Esophagus squamous epithelium (tissue), 5 donors: ENCODE measurements at places on chromosomes 3 and 15. TPM values are rescaled to one million over a fixed set of nuclear protein-coding genes. Genes with fewer than 3 reads are reported as not detected.

Gene PLS1
- 14.8 TPM for total RNA-seq

- DNase-seq, result no peak
Measured at GRCh38 chr15:68382286-68383007, 49.5 kb downstream of the ITGA11 start.

DNA sequence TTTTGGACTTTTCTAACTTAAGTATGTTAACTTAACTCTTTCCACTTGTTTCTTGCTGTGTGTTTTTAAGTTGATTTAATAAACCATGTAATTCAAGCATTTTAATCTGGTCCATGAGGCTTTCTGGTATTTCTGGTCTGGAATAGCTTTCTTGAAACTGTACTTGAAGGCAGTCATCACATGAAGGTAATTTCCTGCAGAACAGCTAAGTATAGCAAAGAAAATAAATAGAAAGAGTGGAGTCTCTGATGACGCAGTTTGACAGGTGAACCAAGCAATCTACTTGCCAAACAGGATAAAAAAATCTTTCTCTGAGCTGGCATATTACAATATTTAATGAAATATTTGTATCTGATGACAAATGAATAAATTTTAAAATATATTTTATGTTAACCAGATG is 74.9 kb downstream of the BTLA start:
- DNase-seq, result no peak

- DNase-seq, result no peak
Measured at GRCh38 chr15:52318729-52319500, 23.3 kb upstream of the MYO5C start.

DNA sequence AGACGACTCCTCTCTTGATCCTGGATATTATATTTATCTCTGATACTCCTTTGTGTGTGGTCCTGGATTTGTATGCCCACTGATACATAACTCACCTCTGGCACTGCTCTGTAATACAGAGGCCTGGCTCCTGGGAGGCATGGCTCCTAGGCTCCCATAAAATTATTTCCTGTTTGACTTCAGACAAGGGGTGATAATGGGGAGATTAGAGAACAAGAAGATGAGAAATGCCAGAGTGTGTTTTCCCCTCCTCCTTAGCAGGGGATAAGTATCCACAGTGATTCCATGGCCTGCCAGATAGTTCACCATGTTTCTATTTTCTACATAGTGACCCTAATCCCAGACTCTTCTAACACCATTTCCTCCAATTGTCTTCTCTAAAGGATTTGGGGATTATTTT is 165.7 kb upstream of the PLSCR5 start:
- no peak for DNase-seq
